ENCODE measurements at places on chromosomes 6 and 20. TPM values are rescaled to one million over a fixed set of nuclear protein-coding genes. Genes with fewer than 3 reads are reported as not detected.

Gene MOG
- 0.16 TPM for total RNA-seq

Gene PRDM13
- total RNA-seq, result 16.6 TPM

Gene PPP1R14C
- 5.1 TPM for total RNA-seq

Gene PTPRK
- total RNA-seq, result 107 TPM

Gene LIN28B
- 1.3 TPM for total RNA-seq

Gene MACROD2
- 65.6 TPM for total RNA-seq

Gene SLPI
- total RNA-seq, result 61.1 TPM

Gene PGC
- total RNA-seq, result not detected

Gene TTK
- 11.9 TPM for total RNA-seq

Gene CALHM4
- total RNA-seq, result not detected

Gene SLC23A2
- 71.2 TPM for total RNA-seq

Gene MSH5
- 16.5 TPM for total RNA-seq

Gene MCUR1
- total RNA-seq, result 11.1 TPM

Gene OSTM1
- total RNA-seq, result 39.9 TPM

Gene CFAP61
- total RNA-seq, result 2.1 TPM

Gene CTAGE9
- total RNA-seq, result not detected

Gene GATA5
- not detected for total RNA-seq

Gene LINC00237
- total RNA-seq, result 2.1 TPM

Gene ATF6B
- total RNA-seq, result 35.8 TPM

Gene DST
- 760 TPM for total RNA-seq

Measured in camera-type eye (tissue), 1 donor.